HT1080 (cell line): ENCODE measurements at places on chromosomes 16 and 17.

DNA sequence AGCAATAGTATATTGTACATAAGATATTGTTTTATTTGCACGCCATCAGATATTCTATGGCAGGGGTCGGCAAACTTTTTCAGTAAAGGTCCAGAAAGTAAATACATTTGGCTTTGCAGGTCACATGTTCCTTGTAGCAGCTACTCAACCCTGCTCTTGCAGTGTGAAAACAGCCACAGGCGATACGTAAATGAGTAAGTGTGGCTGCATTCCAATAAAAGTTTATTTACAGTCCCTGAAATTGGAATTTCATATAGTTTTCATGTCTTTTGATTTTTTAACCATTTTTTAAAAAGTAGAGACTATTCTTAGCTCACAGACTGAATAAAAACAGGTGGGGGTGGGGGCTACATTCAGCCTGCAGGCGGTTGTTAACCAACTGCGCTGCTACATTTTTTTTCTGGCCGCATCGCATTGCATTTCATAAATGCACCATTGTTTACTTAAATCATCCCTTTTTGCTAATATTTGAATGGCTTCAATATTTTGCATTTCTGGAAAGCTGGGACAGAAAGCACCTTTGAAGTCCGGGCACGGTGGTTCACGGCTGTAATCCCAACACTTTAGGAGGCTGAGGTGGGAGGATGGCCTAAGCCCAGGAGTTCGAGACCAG lies 50.5 kb upstream of the HAPSTR1 start:
- no peak for DNase-seq

GRCh38 chr16:79993629-79994209 lies 393.2 kb upstream of the MAF start:
- no peak for DNase-seq

GRCh38 chr17:81666092-81666341 lies 388 bp downstream of the OXLD1 start:
- no peak for DNase-seq

DNA sequence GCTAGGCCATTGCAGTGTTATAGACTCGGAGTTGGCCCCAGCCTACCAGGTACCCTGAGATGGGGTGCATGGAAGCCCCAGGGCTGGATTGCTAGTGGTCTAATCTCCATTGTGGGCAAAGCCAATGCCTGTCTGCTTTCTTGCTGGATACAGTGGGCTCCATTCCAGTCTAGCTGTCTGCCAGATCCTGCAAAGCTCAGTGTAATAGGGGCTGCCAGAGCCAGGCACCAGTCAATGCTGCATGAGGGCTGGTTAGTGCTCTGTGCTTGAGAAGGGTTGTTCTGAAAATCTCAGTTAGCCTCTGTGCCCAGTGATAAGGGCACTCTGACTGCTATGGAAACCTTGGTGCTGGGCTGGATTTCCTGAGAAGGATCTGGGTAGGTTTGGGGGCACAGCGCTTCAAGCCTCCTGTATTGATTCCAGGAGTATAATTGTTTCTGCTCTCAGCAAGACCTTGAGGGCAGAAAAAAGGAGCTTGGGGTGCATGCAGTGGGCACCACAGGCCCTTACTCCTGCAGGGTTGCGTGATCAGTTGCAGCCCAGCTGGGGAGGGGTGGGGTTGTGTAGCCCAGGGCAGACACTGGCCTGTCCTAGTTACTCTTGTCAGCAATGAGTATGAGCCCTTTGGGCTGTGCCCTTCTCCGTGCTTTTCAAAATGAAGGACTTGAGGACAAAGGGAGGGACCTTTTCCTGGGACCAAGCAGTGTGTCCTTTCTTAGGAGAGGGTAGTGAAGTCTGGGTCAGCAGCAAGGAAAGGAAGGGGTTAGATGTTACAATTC lies 19.0 kb downstream of the SMPD3 start:
- no peak for DNase-seq

GRCh38 chr17:67679721-67680120 lies 38.0 kb upstream of the NOL11 start:
- no peak for DNase-seq

DNA sequence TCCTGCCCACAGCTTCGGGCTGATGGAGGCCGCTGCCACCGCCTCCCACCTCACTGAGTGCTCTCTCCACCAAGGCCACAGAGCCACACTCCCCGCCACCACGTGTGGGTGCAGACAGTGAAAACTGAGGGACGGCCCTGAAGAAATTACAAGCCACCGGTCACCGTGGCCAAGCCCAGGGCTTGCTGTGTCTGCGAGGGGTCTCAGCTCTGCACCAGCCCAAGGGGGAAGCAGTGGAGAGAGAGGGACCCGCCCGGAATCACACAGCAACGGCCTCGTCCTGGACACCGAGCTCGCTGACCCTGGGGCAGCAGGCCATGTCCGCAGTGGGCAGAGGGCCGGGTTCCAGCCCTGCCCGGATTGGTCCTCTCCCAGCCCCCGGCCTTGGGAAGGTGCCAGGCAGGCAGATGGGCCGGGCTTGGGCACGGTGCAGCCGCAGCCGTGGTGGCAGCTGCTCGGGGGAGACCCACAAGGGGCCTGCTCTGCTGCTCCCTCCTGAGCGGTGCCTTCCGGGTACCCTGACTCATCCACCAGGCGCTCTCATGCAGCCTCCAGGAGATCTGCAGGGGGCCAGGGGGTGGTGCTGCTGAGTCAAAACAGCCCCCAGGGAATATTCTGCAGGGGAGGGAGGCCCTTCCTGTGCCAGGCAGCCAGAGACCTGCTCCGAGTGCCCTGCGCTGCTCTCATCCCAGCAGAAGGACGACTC lies 52.0 kb downstream of the CBFA2T3 start:
- peak; percentile 86 for DNase-seq

- DNase-seq: peak; percentile 21
Observed at GRCh38 chr17:75404731-75405364, 630 bp downstream of the GRB2 start.

DNA sequence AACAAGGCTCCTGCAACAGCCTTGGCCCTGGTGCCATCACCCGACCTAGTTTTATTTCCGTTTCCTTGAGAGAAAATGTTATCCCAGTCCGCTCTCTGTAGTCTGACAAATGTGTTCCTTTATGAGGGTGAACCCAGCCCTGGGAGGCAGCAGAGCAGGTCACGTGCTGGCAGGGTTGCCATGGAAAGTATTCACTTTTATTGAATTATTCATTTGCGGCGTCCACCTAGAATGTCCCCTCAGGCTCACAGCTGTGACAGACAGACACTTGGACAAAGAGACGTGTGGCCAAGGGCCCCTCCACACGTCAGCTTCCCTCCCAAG lies 90.0 kb downstream of the WSCD1 start:
- no peak for DNase-seq

DNA sequence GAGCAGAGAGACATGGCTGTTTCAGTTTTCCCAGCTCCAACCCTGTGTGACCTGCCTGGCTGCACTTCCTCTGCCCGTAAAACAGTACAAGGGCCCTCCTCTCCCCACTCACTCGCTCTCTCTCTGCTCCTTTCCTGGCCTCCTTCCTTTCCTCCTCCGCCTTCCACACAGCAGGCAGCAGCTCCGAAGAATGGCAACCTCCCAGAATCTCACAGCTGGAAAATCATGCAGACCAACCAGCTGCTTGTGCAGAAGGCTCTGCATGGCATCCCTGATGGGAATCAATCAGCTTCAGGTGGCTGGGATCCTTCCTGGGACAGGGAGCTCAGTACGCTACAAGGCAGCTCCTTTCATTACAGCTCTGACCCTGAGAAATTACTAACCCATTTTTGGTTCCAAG lies 27.4 kb downstream of the TMEM132E start:
- DNase-seq: no peak

- no peak for DNase-seq
Observed at GRCh38 chr17:39027455-39028035, 60.3 kb upstream of the FBXO47 start.

DNA sequence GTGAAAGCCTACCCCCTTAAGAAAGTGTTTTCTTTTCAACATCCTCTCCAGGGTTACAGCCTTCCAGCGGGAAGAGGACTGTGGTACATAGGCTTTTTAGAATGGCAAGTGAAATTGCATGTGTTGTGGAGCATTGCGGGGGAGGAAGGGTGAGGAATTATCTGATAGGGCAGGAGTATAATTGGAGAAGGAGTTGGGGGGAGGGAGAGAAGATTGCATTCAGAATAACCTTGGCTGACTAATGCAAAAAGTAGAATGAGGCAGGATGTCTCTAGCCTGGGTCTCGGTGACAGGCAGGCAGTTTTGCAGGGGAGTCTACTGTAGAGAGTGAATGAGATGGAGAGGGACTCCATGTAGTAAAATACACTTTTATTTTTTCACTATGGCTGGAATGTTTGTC lies 2.4 kb upstream of the CDH8 start:
- no peak for DNase-seq

DNA sequence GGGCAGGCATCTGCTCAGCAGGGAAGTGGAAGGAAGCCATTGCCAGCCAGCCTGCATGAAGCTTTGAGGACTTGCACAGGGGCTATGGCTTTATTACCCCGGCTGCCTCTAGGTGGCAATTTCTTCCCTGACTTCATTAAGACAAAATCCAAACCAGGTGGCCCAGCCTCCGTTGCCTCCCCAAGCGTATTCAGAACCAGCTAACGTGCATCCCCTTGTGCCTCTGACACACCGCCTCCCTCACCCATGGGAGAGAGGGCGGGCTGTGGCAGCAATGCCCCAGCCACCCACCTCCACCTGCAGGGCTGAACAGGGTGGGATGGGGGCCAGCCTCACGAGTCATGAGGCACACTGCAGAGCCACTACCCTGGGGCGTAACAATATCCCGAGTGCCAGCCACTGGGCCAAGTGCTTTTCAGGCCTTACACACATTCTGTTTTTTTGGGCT lies 6.8 kb downstream of the KIFC3 start:
- DNase-seq: peak; percentile 60

GRCh38 chr16:76661691-76662235 lies 384.6 kb downstream of the CNTNAP4 start:
- DNase-seq: no peak

GRCh38 chr17:8994319-8994718 lies 27.0 kb upstream of the NTN1 start:
- DNase-seq: peak; percentile 13

DNA sequence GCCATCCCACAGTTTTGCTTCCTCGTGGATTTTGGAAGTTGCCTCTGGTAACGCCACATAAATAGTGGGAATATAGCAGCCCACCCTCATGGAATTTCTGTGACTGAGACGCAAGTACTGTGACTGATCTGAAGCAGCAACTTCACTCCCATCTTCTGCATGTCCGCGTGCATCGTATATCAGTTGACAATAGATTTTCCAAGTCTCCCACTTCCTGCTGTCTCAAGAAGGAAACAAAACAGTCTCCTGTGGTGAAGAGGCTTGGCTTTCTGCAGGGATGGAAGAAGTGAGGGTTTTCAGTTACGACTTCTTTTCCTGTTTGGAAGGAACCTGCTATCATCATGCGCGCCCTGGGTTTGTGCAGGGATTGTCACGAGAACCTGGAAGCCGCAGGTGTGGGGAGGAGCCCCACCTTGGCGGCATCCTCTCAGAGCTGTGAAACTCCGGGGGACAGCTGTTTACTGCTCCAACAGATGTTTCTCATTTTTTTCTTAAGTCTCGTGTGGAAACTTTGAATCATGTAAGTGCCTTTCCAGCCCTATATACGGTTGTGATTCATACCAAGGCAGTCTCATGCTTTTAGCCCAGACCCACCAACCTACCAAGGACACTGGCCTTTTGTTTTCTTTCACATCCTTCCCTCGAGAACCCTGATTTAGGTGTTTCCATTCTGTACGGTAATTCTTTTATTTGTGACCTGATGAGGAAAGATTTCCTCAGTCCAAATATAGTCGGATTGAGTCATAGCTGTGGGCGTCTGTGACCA lies 57.5 kb downstream of the WIPI1 start:
- DNase-seq: peak; percentile 68

DNA sequence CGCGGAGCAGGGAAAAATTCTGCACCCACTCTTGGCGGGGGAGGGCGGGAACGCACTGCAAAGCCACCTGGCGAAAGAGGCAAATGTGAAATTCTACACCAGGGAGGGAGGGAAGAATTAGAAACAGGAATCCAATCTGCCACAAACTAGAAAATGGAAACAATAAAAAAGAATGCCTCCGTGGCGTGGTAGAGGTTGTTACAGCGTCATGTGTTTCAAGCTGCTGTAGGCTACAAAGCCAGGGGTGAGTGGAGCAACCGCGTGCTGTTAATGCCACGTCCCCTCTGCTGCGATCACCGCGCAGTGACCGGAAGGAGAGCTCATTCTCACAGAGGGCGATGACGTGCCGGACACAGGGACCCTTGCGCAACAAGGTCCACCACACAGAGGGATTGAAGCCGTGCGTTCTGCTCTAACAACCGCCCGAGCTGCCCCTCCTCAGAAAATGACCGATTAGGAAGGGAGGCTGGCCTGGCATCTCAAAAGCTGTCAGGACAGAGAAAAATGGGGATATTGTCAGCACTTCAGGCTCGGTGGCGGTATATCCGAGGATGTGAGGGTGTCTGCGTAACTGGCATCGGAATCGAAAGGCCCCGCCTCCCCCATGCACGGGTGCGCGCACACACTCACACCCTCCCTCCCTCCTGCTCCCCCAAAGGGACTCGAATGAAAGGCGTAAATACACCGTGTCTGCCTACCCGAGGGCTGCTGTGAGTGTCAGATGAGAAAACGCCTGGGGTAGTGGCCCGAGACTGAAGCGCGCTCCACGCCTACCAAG lies 70.8 kb upstream of the TNRC6C start:
- DNase-seq: no peak

DNA sequence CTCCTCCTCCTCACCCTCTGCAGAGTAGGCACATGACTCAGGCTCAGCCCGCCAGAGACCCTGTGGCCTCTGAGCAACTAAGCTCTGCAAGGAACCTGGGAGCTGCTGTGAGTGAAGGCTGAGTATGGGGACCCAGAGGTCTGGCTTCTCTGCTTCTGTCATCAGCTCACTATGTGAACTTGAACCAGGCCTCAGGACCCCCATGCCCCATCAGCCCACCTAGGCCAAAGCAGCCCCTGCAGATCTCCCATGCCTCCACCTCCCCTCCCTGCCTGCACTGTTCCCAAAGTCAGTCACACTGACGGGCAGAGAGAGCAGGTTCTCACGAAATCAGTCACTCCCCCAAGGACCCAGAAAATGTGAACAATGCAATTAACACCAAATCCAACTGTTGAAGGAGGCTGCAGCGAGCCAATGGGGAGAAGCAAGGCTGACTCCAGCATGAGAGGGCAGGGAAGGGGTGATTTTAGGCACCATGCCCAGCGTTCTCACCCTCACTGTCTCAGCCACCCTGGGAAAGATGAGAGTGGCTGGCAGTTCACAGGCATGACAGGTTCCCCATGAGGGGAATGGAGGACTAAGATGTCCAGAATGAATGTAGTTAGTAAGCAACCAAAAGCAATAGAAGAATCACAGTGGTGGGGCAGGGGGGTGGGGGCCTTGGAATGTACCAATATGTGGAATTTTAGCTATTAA lies 60.6 kb downstream of the BEAN1 start:
- DNase-seq: no peak

- DNase-seq: no peak
Observed at GRCh38 chr16:62939687-62940086, 903.4 kb upstream of the CDH8 start.
